ENCODE measurements at places on chromosomes 3 and 15.

DNA sequence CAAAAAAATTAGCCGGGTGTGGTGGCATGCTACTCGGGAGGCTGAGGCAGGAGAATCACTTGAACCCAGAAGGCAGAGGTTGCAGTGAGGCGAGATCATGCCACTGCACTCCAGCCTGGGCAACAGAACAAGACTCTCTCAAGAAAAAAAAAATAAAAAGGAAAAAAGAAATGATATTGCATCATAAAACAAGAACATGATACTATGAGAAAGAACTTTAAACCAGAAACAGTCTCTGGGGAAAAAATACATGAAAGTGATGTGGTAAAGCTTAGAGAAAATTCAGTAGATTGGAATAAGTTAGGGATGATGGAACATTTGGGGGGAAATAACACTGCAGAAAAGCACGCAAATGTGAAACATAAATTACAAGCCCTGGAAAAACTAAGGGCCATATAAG is 54.7 kb downstream of the CRYGS start:
- DNase-seq: no peak

- DNase-seq: no peak
Observed at GRCh38 chr3:31688984-31689383, 156.3 kb downstream of the STT3B start.

GRCh38 chr3:119324899-119325298 is 30.7 kb downstream of the ARHGAP31 start:
- no peak for DNase-seq

- no peak for DNase-seq
Observed at GRCh38 chr3:39013289-39013688, 38.5 kb downstream of the SCN11A start.

- DNase-seq: no peak
Observed at GRCh38 chr3:64440498-64440897, 215.2 kb upstream of the PRICKLE2 start.

- no peak for DNase-seq
Observed at GRCh38 chr3:46874430-46874829, 3.1 kb upstream of the PTH1R start.

- no peak for DNase-seq
Observed at GRCh38 chr3:171883257-171883892, 40.2 kb downstream of the TMEM212 start.

DNA sequence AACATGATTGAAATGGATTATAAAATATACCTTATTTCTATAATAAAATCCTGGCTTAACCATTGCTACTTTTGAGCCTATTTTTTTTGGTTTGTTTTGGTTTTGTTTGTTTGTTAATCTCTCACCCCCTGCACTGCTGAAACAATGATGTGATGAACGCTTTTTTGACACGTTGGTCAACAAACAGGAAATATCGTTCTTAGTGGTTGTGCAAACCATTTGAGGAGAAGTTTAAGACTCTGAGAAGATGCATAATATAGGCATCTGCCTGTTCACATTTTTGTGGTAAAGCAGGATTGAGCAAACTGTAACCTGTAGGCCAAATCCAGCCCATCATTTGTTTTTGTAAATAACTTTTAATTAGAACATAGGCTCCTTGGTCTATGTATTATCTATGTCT is 75.5 kb upstream of the MDFIC2 start:
- DNase-seq: no peak

DNA sequence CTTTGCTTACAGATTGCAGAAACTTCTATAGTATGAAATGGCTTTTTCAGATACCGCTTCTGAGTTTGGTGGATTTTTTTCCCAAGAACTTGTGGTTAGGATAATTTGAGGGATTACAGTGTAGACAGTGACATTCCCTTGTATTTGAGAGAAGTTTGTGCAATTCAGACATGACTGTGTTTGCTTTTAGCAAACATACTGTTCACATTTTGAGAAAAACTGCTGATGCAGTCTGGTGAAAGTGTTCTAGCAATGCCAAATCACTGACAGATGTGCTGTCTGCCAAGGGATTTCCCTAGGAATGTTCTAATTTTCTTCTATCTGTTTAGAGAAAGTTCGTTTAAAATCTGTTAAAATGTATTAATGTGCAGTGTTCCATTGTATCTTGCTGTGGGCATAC is 652.6 kb downstream of the FHIT start:
- no peak for DNase-seq

GRCh38 chr15:71743861-71744382 is 66.4 kb upstream of the NR2E3 start:
- DNase-seq: peak; percentile 39

GRCh38 chr15:39250460-39251186 is 330.3 kb upstream of the THBS1 start:
- DNase-seq: no peak

DNA sequence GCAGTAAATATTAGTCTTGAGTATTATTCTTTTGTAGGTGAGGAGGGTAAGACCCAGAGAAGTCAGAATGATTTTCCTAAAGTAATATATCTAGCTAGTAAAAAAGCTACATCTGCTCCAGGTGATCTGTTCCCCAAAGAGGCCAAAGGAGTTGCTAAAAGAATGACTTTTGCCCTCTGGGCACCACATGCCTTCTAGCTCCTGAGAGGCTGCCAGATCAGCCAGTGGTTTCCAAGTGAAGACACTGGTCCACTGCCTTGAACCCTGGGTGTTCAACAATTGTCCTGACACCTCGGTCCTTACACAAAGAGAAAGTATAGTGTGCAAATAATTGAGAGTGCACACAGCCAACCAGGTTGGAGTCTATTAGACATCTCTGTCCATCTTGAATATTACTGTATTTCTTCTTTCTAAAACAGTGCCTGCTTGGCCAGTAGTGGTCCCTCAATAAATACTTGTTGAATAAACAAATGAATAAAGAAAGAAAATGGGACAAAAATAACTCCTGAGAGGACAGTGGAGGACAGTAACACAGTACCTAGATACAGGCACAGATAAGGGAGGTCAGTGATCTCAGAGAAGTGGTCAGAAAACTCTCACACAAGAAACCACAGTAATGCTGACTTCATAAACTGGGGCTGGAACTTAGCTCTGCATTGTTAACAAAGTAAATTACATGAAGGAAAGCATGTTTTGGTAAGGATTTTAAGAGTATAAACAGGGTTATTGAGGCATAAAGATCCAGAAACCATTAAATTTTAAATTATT is 56.6 kb upstream of the CSTA start:
- no peak for DNase-seq

- DNase-seq: no peak
Observed at GRCh38 chr3:55368366-55368765, 118.7 kb downstream of the WNT5A start.

DNA sequence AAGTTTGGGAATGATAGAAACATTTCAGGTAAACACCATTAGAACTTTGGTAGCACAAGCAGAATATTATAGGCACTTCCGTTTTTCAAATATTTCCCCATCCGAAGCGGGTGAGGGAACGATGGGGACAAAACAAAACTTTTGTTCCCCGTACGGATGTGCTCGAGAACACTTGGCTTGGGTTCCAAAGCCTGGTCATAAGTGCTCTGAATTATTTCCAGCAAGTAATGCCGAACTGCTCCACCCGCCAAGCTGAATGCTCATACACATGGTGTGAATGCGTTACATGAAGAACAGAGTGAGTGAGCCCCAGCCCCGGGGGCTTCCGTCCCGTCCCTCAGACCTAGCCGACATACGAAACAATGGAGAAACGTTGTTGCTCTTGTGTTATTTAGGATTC is 438.2 kb upstream of the ARRDC4 start:
- DNase-seq: no peak

DNA sequence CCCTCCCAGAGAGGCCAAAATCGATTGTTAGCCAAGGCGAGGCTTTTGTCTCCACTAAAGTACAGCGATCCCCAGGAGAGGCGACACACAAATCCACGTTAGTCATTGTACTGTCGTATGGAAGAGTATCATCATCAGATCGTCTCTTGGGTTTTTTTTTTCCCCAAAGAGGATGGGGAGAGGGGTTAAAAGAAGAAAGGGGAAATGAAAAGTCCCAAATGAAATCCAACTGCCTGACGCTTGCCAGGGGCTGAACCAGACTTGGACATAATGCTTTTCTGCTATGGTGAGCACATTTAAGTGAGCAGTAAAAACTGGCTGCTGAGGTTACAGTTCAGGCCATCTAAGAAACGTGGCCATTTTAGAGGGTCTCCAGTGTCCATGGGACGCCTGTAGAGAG is 37.9 kb upstream of the CTSH start:
- no peak for DNase-seq

GRCh38 chr3:120741837-120742197 is 499 bp downstream of the RABL3 start:
- no peak for DNase-seq

GRCh38 chr3:133573054-133573628 is 345 bp upstream of the CDV3 start:
- DNase-seq: peak; percentile 100

DNA sequence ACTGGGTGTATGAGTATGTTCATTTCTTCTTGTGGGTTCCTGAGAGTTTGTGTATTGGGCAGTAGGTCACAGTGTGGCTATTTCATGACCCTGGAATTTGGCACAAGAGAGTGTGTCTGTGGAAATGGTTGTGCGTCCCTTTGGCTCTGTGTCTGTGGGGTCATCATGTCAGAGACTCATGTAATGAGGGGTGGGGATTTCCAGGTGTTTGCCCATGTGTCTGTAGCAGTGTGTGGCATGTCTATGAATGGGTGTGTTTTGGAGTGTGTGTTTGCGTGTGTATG is 1.3 kb upstream of the GATA2 start:
- DNase-seq: no peak

GRCh38 chr3:15097891-15098290 is 1.1 kb downstream of the RBSN start:
- peak; percentile 35 for DNase-seq

DNA sequence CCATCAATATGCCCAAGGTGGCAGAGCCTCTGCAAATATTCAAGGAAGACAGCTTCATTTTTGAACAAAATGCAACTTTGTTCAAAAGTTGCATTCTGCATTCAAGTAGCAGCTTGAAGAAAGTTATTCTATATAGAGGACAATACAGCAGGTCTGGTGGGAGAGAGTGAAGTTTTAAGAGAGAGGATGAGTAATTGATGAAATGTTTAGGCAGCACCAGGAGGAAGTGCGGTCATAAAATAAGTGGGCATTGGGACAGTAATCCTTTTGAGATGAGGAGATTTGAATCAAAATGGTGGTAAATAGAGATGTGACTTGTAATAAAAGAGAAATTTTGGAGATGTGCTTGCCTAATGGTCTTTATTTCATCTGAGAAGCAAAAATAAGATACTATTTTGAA is 607.3 kb upstream of the ZNF385D start:
- DNase-seq: no peak

Data from stimulated activated CD4-positive, alpha-beta T cell treated with anti-CD3 and anti-CD28 coated beads, Interleukin-1b, Interleukin-23, amount 100 ng/mL, for 48 hours (primary cell).